ENCODE measurements at places on chromosomes 3 and 15. TPM values are rescaled to one million over a fixed set of nuclear protein-coding genes. Genes with fewer than 3 reads are reported as not detected.

DNA sequence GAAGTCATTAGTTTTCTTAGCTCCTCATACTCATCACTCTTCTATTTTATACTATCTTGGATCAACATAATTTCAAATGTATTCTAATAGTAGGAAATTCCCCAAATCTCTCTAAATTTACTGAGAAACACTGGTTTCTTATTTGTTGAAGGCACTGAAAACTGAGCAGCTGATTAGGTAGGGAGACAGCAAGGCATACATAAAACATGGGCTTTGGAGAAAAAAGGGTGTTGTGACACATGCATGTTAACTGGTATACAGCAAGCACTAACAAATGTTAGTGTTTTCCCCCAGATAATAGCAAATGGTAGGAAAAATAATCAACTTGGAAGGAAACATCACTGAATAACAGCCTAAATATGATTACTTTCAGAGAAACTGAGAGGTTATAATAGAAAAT, 125.5 kb upstream of the TSPAN3 start:
- no peak for DNase-seq

- no peak for DNase-seq
Observed at GRCh38 chr3:16653712-16654111, 48.5 kb upstream of the DAZL start.

The GNAT1 gene
- total RNA-seq = not detected

The FMN1 gene
- total RNA-seq = 1.3 TPM

Data from glomerular endothelial cell (primary cell).